ENCODE measurements at places on chromosomes 13 and 19. TPM values are rescaled to one million over a fixed set of nuclear protein-coding genes. Genes with fewer than 3 reads are reported as not detected.
A peak's percentile ranks its signal among the peaks of the same experiment; 100 is the strongest.

DNA sequence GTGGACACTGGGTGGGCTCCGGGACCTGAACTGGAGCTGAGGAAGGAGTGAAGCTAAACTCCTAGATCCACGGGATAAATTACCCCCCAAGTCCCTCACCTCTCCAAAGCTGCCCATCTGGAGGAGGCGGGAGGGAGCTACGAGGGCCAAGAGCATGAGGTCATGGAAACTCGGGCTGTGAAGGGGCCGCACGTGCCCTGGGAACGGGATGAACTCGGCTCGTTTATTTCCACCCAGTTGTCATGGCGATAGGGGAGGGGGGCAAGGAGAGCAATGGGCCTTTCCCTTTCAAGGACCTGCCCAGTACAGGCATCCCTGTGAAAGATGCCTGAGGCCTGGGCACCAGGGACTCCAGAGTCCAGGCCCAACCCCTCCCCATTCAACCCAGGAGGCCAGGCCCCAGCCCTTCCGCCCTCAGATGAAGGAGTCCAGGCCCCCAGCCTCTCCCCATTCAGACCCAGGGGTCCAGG, 3.8 kb downstream of the PPP1R12C start:
- no peak for DNase-seq

PAN3 gene
- total RNA-seq = 41.5 TPM

DNA sequence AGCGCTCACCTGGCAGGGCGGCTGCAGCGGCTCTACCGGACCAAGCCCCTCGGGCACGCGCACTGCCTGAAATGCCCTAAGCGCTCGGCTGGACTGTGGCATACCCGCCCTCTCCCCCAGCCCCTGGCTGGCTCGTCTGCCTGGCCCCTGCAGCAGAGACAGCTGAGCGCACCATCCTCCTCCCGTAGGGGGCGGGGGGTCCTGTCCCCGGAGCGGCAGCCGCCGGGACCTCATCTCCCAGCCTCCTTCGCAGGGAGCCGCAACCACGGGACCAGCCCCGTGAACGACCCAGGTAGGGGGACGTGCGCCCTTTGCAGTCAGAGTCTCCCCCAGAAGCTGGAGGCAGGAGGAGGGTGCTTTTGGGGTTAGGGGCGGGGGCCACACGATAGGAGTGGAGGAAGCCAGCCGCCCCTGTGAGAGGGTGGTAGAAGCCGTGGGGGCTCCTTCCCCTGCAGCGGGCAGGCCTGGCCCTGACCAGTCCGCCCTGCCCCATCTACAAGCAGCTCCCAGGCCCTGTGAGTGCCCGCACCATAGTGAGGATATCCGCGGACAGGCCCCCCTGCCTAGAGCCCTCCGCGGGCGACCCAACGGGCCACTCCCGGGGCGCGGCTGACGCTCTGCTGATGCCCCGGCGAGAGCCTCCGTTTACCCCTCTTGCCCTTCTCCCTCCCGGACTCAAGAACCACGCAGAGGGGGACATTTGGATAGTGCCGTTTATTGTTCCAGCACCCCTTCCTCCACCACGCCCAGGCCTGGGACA, 34.2 kb downstream of the ZNF787 start:
- DNase-seq = no peak

NOVA2 gene
- not detected for total RNA-seq

GRCh38 chr13:90956031-90956430, 391.5 kb upstream of the MIR17HG start:
- no peak for DNase-seq

GRCh38 chr13:36981156-36981743, 17.9 kb downstream of the ALG5 start:
- DNase-seq = peak; percentile 81

GRCh38 chr13:51862957-51863356, 1.2 kb downstream of the CCDC70 start:
- peak; percentile 18 for DNase-seq

SPINT2 gene
- not detected for total RNA-seq

MTUS2 gene
- total RNA-seq = 0.11 TPM

DNA sequence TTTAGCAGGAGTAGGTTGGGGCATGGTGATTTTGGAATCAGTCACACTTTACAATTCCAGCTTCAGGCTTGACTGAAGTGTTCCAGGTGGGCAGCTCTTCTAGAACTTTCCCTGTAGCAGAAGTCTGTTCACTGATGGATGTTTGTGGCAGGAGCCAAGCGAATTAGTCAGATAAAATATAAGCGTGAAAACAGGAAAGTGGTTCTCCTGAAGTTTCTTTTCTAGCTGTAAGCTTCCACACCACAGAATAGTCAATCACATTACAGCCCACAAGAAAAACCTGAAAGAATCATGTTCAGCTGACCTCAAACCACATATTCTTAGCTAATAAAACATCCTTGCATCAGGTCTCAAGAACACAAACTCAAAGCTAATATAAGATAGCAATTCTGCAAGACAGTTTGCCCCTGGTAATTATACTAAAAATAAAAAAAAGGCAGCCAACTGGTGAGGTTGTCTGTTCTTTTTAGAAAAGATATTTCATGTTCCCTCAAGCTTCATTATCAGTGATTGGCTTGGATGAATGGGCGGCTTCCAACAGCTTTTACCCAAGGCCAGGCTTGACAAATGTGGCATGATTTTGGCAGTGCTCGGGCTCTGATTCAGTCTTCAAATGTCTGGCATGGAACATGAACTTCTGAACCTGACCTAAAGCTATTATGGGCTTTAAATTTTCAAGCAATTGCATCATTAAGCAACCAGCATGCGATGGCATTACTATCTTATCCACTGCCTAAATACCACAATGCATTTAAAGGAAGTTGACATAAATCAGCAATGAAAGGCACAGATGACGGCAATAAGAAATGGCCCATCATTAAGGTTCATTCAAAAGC, 136.8 kb downstream of the DCLK1 start:
- DNase-seq = peak; percentile 86

DNA sequence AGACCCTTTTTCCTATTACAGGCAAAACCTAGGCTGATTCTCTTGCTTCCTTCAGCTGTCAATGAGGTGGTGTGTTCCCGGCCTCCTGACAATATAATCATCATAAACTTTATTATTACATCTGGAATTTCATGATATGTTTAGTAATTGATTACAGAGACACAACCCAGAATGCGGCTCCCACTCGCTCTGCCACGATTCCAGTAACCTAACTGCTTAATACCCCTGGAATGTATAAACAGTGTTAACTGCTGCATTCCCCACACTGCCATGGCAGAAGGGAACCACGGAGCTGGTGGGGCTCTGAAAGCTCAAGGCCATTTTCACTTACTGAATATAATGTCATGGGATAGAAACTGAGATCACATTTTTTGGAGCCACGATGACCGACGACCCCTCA, 17.1 kb downstream of the TSHZ3 start:
- no peak for DNase-seq

DNA sequence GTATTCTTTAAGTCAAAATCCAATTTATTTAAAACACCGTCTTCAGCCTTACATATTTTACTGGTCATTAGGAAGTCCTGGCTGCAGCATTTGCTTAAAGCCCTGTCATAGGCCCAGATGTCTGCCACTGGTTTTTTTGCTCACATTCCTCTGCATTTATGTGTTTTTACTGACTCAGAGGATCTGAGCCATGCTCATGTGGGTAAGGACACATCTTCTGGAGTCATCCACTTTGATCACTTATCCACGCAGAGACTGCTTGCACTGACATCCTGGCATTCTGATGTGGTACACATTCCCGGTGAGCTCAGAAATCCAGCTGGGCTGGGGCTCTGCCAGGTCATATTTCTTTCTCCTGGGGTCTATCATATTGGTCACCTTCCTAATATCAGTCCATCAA, 531.7 kb upstream of the ARGLU1 start:
- no peak for DNase-seq

DNA sequence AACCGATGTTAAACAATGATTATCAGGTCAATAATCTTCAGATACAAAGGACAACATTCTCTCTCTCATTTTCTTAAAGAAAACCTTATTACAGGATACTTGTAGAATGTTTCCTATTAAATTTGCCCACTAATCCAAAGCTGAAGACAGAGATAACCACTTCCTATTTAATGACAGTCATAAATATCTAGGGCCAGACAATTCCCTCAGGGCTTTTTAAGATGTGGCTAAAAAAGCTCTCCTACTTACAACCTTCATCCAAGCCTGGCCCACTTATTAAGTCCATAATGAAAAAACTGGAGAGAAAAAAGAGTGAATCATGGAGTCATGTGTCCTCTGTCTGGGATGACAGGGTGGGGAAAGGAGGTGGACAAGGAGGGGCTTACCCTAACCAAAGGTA, 235.9 kb downstream of the KLF12 start:
- DNase-seq = peak; percentile 72

- no peak for DNase-seq
These were observed at the start of gene RINL for GRCh38 chr19:38877781-38878574. TSS of gene RINL (minus strand) at chr19:38878275. CDS start at chr19:38876742, 1,533 bp downstream.

DNA sequence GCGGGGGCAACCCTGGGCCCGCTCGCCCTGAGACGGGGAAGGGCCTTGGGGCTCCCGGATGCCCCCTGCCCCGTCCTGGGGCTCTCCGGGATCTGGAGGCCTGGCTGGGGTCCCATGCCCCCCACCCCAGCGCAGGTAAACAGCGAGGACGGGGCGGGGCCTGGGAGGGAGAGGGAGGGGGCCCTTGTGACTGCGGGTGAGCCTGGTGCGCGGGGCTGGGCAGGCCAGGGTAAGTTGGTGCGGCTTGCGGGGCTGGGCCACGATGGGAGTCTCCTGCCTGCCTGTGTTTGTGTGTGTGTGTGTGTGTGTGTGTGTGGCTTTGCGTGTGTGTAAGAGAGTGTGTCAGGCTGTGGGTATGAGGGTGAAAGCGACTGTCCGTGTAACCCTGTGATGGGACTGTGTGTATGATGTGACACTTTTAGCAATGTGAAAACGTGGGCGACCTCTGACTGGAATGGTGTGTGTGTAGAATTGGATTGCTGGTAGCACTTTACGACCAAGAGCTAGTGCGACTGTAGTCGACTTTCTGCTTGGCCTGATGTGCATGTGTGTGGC, 426 bp downstream of the KLC3 start:
- DNase-seq = no peak

DNA sequence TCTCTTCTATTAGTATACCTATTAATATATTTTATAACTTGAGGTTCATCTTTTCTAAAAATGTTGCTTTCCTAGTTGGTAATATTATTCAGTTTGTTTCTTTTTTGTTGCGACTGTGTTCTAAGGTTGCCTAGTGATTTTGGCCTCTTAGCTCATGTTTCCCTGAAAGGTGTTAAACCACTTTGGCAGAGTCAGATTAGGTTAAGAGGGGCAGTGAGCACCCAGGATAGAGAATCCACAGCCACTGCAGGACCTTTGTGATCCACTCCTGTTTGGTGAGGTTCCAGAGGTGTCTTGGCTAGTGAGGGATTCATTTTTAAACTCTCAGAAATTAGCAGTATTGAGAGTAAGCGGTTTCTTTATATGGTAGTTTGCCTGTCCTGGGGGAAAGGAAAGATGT, 14.9 kb upstream of the GPR18 start:
- DNase-seq = no peak

MAB21L1 gene
- not detected for total RNA-seq

SYT5 gene
- total RNA-seq = not detected

- no peak for DNase-seq
These were observed 11.3 kb downstream of the DCUN1D2 start for GRCh38 chr13:113479179-113479578.

ZNF540 gene
- 0.24 TPM for total RNA-seq

- no peak for DNase-seq
These were observed 63.0 kb upstream of the ZDHHC20 start for GRCh38 chr13:21522130-21522529.

ZNF665 gene
- total RNA-seq = 1.2 TPM

VAV1 gene
- total RNA-seq = 54.9 TPM

GRCh38 chr19:23070353-23071146, 46.3 kb upstream of the ZNF730 start:
- DNase-seq = peak; percentile 14

RGL3 gene
- 0.28 TPM for total RNA-seq

FOSB gene
- total RNA-seq = 1.9 TPM

- no peak for DNase-seq
These were observed 141.6 kb downstream of the FGF14 start for GRCh38 chr13:102260256-102260655.

- DNase-seq = no peak
These were observed 8.4 kb upstream of the TEX101 start for GRCh38 chr19:43406297-43406696.

DNA sequence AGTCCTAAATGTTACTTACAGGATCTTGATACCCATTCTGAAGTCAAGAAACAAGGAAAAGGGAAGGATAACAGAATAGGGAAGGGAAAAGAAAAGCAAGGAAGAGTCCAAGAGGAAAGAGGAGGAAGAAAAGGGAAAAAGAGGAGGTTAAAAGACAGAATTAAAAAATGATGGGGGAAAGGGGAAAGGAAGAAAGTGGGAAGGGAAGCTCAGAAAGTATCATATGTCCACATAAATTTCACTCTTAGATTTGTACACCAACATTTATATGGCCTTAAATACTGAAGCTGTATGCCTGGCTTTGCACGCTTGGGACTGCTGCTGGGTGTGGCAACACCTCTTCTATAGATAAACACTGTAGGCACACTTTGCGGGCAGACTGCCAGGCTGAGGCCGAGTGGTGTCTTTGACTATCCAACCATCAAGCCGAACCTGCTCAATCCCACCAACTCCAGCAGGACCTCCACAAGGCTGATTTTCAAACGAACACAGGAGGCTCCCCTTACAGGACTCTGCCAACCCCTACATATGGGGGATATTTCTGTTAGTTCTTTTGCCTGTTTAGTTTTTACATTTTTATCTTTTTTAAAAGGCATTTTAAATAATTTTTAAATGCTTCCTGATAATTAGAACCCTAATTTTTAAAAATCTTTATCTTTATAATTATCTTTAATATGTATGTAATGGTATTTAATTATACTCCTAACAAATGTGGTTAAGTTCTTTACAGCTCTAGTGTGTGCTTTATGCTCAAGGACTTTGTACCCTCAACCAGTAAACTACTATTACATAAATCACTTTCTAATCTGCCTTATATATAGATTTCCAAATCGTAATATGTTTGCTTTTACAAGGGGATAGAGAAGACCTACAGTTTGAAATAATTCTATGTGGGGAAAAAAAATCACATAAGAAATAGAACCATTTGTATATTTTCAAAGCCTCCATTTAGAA, 154.2 kb downstream of the DIAPH3 start:
- DNase-seq = no peak

ZNF550 gene
- 9.6 TPM for total RNA-seq

All from A673 (cell line).